ENCODE measurements at places on chromosomes 2 and 18.

DNA sequence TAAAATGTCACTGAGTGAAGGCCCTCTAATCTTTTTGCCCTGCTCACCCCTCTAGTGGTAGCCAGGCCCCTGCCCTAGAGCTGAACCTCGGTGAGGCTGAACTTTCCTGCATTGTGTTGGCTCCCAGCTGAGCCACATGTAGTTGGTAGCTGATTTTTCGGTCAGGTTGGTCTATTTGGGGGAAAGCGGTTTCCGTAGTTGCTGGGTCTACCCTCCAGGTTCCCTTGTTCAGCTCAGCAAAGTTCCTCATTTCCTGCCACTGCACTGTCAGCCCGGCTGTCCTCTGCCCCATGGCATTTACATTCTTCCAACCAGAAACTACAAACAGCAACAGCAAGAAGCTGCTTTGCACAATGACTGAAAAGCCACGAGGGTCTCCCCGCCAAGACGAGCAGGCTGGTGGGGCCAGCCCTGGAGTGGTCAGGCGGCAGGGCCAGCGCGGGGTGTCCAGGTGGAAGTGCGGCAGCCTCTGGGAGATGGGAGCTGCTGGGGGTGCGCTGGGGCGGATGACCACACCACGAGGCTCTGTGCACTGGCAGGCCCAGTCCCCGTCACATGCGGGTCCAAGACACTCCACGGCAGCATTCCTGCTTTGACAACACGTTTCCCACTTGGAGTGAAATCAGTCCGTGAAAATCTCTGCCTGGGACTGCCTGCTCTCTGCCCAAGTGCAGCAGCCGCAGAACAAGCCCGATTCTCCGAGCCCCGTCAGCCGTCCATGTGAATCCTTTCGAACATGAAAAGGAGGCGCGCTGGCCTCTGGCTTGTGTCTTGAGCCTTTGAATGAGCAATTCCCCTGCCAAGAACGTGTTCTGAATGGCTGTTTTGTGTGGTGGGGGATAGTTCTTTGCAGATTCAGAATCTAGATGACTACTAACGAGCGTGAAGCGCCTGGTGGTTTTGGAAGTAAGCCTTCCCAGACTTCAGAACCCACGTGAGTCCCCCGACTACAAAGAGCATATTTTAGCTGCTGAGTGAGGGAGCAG, 159.4 kb downstream of the ASB1 start:
- DNase-seq, result no peak

- no peak for DNase-seq
Measured at GRCh38 chr2:84851876-84852275, 29.0 kb downstream of the TRABD2A start.

GRCh38 chr18:36733150-36733549, 95.7 kb downstream of the TPGS2 start:
- DNase-seq, result no peak

DNA sequence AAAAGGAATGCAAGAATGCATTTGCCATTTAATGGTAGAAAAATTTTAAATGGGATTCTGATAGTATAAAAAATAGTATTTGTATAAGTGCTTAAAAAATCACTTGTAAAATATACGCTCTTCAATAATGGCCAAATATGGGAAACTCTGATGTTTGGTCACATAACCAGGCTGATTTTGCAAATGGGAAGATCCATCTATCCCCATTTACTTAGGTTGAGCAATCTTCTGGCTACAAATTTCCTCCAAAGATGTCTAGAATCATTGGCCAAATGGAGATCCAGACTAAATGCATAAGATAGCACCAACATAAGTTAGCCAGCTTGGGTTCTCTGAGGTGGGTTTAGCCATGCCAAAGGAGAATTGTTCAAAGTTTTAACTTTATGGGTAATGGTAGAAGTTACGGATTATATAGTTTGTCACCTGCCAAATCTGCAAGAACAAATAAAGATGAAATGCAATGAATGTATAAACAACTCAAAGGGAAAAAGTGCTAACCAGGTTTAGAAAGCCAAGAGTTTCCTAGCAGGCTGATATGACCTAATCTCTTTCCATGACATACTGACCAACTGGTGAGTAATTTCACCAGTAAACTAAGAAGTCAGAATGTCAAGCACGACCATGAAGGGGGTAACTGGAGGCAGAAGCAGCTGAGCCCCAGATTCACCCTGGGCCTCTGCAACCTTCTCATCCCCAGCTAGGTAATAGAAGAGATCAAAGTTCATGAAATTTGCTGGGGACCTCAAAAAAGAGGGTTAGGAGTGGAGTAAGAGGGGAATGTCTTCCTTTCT, 10.0 kb downstream of the RHOB start:
- no peak for DNase-seq
